Panc1 (cell line): ENCODE measurements at places on chromosomes 3 and 15.

GRCh38 chr3:121601212-121601812 lies 8.1 kb downstream of the FBXO40 start:
- DNase-seq: no peak

- DNase-seq: no peak
These were observed 8.8 kb downstream of the CAMK1 start for GRCh38 chr3:9760779-9761505.

- no peak for DNase-seq
These were observed 188.2 kb downstream of the ZBTB20 start for GRCh38 chr3:114958930-114959329.

DNA sequence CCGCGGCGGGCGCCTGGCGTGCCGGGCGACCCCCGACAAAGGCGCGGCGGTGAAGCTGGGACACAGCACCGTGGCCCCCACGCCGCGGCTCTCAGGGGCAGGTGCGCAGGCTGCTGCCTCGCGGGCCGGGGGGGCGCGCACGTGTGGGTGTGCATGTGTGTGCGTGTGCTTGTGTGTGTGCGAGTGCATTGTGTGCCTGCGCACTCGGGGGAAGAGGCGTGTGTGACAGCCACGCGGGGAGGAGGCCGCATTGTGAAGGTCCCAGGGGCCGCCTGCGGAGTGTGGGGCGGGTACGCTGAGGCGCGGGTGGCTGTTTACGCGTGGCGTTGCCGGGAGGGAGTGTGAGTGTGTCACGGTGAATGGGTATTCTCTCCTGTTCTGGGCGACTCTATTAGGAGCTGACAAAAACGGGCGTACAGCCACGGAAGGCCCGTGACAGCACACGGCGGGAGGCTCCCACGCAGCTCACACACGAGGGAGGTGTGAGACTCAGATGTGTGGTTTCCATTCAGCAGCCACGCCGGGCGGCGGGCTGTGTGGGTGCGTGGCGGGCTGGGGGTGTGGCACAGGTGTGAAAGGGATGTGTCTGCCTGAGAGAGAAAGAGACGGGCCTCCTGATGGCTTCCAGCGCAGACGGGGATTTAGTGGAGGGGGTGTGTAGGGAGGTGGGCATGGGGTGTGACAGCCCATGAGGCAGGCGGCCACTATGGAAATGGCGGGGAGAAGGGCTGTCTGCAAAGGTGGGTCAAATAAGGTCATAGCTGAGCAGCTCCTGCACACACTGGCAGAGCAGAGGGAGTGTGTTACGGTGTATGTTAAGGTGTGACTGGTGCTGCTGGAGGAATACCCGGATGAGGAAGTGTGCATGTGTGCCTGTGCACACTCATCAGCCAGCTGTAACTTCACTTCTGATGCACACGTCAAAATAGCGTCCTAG lies 750 bp downstream of the PODXL2 start:
- no peak for DNase-seq

DNA sequence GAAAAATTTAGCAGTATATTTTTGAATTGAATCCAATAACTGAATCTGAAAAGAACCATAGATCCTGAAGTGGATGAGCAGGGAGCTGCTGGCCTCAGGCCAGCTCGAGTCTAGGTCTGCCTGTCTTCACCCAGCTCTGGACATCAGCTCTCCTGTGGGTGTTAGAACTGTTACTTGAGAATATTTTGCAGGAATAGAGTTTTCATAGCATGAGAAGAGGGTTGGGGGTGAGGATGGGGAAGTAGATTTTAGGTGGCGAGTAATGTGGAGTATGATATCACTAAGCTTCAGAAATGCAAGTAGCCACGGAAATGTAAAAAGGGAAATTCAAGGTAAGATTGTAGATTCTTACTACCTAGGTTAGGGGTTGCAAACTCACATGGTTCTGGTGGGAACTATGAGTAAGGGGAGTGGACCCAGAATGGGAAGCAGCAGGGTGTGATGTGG lies 6.2 kb downstream of the RAB8B start:
- DNase-seq: no peak

GRCh38 chr15:66503780-66504562 lies 684 bp downstream of the RPL4 start:
- DNase-seq: no peak

DNA sequence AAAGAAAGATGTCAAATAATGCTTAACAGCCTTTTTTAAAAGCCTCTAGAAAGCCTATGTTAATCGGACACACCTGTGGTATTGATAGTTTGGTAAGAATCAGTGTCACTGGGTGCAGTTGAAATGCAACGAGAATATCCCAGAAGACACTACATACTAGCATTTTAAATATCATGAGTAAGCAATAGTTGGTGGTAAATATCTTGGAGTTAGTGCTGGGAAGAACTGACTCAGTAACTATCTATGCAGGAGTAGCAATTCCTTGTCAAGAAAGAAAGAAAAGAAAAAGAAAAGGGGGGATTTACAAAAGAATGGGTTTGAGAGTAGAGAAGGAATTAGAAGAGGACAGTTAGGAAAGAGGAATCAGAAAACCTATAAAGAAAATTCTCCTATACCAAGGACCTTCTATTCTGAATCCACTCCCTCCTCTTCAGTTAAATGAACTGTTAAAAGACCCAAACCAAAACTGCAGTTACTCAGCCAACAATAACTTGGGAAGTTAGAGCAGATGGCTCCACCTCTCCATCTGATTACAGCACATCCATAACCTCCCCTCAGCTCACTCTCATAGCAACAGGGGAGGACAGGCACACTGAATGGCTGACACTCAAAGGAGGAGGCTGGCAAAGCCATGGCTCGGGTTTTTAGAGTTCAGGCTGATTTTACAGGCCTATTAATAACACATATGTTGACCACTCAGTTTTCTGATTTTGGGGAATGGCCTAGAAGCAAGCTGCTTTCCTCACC lies 207.6 kb upstream of the MDFIC2 start:
- no peak for DNase-seq

DNA sequence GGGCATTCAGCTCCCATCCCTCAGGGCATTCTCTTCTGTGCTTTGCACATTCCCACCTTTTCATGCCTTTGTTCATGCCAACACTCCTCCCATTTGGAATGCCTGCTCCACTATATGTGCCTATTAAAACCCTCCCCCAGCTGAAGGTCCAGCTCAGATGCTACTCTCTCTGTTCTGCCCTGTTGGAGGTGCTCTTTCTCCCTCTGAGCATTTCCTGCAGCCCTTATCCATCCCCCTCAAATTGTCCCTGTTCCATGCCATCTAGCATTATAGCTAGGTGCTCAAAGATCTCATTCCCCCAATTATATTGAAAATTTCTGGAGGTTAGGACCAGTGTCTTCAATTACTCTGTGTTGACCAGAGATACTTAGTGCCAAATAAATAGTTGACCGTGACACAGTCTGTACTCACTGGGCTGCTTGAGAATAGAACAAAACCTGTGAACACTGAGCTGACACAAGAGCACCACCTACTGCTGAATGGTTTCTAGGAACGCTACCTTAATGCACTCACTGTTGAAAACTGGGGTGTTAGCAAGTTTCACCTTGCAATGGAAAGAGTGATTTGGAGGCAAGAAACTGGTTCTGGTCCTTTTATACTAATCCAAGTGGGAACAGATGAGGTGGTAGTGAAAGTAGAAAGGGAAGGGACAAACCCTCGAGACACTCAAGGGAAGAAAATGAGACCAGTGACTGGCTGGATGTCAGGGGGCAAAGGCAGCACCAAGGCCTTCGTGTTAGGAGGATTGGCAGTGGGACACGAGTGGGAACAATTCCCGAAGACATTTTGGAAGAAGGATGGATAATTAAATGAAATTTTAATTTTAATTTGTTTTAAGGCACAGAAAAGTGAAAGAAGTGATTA lies 289.8 kb upstream of the ROPN1 start:
- DNase-seq: no peak

DNA sequence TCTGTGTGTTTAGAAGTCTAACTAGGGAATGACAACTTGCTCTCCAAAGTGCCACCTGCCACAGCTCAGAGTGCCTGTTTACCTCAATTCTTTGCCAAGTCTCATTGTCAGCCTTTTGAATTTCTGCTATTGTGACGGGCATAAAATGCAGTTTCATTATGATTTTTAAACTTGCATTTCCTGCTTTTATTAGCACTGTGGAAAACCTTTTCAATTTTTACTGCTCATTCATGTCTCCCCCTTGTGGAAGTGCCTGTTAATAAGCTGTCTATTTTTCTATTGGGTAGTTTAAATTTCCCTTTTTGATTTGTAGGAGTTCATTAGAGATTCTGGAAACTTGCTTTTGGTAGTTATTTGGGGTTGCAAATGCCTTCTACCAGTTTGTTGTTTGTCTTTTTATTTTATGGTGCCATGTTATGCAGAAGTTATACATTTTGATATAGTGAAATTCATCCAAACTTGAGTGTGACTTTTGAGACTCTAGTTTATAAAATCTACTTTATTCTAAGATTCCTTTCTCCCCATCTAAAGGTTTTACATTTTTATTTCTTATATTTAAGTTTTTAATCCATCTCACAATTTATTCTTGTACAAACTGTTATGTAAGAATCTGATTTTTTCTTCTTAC lies 53.9 kb upstream of the FRMD4B start:
- no peak for DNase-seq

DNA sequence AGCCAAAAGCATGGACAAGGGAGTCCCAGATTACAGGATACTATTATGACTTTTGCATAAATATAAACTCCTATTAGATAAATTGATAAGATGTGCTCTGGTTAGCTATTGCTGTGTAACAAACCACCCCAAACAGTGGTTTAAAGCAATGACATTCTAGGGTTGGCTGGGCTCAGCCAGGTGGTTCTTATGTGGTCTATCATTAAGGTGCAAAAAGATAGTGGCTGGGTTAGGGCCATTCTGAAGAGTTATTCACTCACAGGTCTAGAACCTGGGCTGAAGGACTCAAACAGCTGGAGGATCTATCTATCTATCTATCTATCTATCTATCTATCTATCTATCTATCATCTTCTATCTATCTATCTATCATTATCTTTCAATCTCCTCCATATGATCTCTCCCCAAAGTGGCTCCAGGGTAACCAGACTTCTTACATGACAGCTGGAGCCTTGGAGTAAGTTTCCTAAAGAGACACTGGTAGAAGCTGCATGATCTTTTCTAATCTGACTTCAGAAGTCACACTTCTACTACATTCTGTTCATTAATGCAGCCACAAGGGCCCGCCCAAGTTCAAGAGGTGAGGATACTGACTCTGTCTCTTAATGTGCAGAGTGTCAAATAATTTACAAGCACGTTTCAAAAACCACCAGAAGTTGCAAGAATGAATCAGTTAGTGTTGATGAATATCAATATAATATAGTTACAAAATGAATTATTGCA lies 74.9 kb upstream of the XCR1 start:
- no peak for DNase-seq

DNA sequence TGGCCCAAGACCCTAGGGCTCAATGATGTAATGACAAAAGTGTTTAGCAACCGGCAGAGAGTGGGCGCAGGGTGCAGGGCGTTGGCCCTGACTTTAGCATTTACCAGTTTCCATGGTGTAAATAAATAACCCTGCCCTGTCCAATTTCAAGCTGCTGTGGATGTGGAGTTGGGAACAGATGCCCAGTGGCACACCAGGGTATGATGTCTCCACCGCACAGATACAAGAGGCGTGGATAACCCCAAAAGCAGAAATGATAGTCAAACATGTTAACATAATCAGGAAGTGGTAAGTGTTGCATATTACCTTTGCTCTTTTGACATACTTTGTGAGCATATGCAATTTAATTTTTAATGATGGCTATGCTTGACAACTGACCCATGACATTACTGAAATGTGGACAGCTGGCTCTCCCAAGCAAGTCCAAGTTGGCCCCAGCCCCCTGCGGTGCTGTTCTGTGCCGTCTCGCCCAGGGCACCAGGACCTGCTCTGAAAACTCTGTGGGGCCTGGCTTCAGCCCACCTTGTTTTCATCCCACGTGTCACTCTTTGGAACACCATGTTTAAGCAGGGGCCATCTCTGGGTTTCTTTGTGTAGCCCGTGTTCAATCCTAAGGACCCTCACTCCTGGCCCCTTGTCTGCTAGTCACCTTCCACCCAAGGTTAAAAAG lies 10.8 kb upstream of the ANPEP start:
- no peak for DNase-seq

DNA sequence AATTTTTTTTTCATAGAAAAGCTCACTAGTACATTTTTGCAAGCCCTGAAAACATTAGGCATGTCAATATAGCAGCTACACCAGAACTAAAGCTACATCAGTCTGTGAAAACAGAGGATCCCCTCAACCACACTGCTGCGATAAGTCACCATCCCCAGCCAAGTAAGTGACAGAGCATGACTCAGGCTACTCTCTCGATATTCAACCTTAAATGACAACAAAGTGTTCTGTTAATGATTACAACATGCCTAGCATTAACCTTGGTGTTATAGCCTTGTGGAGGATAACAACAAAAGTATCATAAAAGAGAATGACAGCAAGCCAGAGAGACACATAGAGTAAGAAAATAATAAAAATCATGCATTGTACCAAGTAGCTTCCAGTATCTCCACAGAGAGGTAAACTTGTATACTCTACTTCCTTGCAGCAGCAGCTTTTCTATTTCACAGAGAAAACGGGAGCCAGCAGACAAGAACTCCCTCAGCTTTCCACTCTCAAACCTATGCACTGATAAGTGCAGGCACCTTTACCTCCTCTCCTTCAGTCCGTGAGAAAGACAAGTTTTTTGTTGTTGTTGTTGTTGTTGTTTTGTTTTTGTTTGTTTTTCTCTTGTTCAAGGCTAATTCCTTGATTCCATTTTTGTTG lies 76.6 kb downstream of the GBE1 start:
- no peak for DNase-seq

DNA sequence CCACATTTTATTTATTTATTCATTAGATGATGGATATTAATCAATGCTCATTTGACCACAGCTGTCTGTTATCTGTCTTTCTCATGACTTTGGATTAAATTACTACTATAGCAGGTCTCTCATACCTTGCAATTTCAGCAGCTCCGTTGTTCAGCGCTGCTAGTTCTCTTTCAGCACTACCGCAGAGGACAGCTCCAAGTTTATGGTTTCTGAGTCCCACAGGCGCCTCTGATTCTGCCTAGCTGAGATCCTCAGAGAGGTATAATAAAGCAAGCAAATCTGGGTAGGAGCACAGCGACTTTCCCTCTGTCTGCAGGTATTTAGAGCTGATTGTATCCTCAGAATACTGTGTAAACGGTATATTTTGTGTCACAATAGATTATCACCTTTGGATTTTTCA lies 204.9 kb downstream of the CNTN4 start:
- no peak for DNase-seq
